ENCODE measurements at places on chromosomes 6 and 20.

DNA sequence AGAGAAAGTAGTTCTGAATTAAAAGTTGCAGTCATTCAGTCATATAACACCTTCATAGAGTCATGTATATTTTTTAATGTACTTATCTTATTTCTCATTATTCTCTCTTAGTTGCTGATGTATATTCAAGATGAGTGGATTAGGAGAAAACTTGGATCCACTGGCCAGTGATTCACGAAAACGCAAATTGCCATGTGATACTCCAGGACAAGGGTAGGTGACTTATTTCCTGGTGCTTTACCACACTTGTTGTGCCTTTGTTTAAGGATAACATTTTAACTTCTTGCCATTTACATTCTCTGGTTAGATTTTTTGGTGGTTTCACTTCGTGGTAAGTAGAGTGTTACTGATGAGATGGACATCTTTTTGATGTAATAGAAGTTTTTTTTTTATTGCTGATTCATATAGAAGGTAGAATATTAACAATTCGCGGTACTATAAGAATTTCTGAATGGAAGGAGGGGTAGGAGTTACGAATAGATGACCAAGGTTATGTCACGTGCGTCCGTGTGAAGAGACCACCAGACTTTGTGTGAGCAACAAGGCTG lies 120.5 kb downstream of the NCOA3 start:
- DNase-seq: no peak

GRCh38 chr6:96227135-96227534 lies 211.4 kb downstream of the FUT9 start:
- no peak for DNase-seq

DNA sequence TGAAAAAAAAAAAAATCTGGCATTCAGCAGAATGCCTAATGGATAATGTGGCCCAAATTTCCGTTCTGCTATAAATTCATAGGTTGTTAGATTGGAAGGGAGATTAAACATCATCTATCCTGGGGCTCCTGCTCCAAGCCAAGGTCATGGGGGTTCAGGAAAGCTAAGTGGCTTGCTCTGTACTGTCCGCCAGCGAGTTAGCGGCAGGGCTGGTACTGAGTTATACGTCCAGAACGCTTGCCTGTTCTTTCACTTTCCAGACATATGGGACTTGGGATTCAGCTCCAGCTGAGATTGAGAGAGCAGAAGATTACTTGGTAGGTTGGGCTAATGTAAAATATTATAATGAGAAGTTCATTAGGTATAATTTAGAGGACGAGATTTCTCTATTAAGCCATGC lies 858 bp downstream of the RWDD1 start:
- DNase-seq: no peak

GRCh38 chr6:34865107-34865506 lies 22.7 kb downstream of the TAF11 start:
- no peak for DNase-seq

- no peak for DNase-seq
Measured at GRCh38 chr6:40885139-40885774, 153.8 kb downstream of the UNC5CL start.

DNA sequence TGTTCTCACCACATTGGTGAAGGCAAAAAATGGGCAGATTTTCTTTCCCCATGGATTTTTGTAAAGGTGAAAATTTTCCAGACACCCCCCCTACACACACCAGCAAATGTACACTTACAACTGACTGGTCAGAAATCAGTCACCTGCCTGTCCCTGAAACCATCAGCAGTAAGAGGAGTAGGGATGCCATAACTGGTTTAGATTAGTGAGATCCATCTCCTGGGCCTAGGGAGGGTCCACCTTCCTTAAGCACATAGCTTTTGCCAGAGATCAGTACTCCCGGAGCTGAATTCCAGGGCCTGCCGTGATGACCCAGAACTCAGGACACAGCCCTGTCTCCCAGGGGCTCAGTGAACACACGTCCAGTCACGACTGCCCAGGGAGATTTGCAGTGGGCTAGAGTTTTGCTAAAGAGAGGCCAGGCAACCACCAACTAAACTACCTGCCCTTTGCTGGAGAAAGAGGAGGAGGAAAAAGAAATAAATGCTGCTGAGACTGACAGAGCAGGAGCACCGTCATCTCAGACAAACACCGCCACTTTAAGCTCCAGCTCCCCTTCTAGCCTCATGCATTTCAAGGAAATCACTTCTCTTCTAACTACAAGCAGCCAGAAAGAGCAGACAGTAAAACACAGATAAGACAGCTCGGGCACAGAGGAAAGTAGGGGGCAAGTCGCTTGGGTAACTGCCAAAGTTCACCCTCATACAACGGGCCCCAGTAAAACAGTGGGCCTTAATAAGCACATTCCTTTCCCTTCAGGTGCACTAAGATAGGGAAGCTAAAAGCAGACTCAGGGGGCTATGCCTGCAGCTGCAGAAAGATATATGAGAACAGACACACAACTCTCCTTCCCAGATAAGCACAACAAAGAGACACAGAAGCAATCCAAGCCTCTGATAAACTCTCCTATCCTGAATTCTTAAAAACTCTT lies 82.6 kb upstream of the SPTLC3 start:
- no peak for DNase-seq

GRCh38 chr20:2671977-2672376 lies 8.0 kb upstream of the IDH3B start:
- DNase-seq: no peak

DNA sequence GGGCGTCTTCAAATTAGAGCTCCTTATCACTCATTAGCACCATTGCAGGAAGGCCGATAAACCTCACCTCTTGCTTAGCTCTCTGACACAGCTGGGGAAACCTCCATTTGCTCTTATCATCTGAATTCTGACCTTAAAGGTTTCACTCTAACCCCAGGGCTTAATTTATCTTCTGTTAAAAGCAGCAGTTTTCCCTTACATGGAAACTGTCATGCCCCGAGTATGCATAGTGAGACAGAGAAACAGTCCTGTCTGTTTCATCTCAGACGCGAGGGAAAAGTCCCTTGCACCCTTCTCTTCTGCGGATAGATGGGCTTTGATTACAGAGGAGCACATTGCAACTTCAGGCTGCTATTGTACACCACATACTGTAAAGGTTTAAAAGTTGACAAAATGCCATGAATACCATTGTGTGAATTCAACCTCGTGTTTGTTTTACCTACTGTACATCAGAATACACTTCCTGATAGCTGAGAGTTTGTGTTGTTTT lies 191.5 kb upstream of the BMP2 start:
- no peak for DNase-seq

DNA sequence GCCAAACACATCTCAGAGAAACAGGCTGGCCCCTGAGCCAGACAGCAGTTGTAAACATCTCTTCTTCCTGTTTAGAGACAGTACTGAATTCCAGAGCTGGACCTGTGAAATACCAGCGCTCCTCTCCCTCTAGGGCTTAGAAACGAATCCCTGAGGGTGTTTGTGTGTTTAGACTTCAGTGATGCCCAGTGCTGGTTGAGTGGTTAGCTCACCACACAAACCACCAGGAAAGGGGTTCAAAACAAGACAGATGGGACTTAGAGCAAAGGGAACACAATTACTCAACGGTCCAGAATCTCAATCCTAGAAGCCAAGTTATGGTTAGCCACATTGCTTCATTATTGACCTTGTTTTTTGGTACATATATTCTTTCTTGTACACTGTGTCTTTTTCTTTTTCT lies 108.7 kb upstream of the TMEM170B start:
- DNase-seq: no peak

- no peak for DNase-seq
Measured at GRCh38 chr20:9068233-9068801, 570 bp upstream of the PLCB4 start.

DNA sequence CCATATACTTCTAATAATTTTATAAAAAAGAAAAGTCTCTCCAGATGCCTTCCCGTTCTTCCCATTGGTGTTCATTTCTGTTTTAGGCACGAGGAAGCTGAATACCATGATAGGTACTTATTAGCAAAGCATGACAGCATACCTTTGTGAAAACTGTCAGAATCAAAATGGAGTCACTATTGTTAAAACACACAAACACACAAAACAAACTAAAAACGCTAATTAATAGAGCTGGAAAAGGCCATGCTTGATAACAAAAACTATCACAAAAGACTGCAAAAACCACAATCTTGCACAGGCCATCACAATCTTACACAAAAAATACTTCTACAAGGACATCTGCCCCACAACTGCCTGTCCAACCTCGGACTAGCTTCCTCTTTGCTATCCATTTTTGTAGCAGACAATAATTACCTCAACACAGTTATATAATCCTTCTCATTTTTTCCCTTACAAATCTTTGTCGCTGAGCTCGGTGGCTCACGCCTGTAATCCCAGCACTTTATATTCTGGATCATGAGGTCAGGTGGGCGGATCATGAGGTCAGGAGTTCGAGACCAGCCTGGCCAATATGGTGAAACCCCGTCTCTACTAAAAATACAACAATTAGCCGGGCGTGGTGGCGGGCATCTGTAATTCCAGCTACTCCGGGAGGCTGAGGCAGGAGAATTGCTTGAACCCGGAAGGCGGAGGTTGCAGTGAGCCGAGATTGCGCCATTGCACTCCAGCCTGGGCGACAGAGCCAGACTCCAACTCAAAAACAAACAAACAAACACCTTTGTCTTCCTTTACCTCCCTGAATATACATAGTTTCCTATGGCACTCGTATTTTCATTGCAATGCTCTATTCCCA lies 3.2 kb upstream of the ABT1 start:
- DNase-seq: no peak

DNA sequence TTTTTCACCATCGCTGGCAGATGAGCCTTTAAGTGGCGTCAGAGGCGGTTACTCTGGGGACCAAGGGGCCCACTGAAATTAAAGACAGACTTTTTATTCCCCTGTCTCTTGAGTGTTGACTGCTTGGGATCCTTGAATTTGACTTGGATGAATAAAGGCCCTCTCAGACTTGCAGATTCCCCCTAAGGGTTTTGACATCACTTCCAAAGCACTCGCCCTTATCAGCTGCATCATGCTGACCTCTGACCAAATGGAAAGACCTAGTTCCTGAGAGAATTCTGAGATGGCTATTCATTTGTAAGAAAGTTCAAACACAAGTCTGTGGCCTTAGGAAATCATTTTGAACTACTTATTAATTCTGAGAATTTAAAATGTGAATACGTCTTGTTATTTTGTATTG lies 13.5 kb upstream of the MOXD1 start:
- no peak for DNase-seq

DNA sequence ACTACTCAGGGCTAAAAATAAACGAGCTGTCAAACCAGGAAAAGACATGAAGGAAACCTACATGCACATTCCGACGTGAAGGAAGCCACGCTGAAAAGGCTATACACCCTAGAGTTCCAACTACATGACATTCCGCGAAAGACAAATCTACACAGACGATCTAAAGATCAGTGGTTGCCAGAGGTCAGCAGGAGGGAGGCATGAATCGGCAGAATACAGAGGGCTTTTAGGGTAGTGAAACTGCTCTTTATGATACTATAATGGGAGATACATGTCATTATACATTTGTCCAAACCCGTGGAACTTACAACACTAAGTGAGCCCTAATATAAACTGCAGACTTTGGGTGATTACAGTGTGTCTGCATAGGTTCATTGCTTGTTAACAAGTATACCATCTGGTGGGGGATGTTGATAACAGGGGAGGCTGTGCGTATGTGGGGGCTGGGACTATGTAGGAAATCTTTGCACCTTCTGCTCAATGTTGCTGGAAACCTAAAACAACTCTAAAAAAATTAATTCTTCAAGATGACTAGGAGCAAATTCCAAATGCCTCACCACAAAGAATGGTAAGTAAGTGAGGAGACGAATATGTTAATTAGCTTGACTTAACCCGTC lies 132.2 kb upstream of the CDH4 start:
- no peak for DNase-seq

DNA sequence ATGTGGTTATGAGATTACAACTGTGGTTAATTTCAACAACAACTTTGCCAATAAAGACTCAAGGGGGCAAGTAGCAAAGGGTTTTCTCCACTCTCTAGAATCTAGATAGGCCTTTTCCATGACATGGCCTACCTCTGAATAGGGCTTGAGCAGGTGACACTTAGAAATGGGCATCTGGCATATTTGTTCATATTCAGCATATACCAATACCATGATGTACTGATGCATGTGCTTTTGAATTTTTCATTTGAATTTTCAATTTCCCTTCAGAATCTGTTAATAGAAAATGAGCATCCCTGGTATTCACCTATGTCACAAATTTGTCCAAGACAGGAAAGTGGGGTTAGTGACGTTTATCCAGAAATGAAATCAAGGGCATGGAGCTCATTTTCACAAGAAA lies 757.5 kb upstream of the NRSN1 start:
- no peak for DNase-seq

- DNase-seq: no peak
Measured at GRCh38 chr6:96878143-96878542, 19.5 kb downstream of the NDUFAF4 start.

GRCh38 chr20:6142348-6142993 lies 19.6 kb upstream of the FERMT1 start:
- DNase-seq: peak; percentile 33

GRCh38 chr6:141326925-141327324 lies 805.8 kb upstream of the GJE1 start:
- DNase-seq: no peak

DNA sequence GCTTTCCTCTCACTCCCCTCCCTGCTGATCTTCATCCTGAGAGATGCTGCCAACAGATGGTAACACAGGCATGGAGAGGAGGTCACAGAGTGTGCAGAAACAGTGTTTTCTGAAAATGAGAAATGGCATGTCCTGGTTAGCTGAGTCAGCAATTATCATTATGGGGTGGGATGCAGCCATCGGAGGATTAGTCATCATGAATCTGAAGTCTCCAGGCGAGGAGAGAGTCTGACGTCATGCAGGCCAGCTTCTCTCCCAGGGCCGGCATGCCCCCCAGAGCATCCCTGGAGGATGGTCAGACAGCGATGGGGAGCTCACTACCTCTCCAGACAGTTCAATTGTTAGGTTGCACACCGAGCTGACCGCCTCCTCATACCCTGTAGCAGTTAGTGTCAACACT lies 4.7 kb upstream of the GTSF1L start:
- DNase-seq: no peak

DNA sequence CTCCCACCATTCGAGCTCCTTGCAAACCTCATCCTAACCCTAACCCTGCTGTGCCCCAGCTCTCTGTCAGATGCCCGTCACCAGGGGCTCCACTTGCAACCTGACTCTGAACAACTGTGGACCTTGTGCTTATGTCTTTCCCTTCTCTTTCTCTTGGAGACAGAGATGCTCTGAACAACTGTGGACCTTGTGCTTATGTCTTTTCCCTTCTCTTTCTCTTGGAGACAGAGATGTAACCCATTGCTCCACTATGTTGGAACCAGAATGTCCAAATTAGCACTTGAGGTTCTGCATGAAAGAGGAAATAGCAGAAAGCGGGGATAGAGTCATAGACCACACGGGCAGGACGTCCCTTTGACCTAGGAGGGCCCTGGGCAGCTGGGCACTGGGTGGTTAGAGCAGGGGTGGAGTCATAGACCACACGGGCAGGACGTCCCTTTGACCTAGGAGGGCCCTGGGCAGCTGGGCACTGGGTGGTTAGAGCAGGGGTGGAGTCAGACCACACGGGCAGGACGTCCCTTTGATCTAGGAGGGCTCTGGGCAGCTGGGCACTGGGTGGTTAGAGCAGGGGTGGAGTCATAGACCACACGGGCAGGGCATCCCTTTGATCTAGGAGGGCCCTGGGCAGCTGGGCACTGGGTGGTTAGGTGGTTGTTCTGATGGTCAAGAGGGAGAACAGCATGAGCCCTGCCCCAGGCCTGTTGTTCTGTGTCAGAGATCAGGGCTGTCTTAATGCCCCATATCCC lies 22.2 kb downstream of the PCMTD2 start:
- DNase-seq: no peak
